ENCODE measurements at places on chromosomes 7 and 10.

DNA sequence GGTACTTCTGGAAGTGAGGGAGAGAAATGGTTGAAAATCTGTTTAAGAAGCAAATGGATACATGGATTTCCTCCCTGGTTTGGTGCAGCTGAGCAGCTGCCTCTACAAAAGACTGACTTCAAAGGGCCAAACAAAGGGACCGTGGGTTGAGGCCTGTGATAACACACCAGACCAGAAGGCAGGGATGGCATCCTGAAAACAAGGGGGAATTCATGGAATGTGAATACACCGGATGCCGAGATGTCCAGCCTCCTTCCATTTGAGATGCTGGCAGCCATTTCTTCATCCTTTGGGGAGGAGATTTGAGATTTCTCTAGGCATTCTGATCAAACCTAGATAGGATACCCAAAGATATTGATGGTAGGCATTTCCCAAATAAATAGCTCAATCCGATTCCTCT is 36.9 kb downstream of the TAF3 start:
- no peak for DNase-seq

GRCh38 chr10:86399514-86399878 is 32.9 kb upstream of the GRID1 start:
- DNase-seq = no peak

GRCh38 chr10:96665306-96665705 is 55.0 kb downstream of the PIK3AP1 start:
- no peak for DNase-seq

GRCh38 chr10:8057636-8058273 is 3.3 kb downstream of the GATA3 start:
- no peak for DNase-seq

DNA sequence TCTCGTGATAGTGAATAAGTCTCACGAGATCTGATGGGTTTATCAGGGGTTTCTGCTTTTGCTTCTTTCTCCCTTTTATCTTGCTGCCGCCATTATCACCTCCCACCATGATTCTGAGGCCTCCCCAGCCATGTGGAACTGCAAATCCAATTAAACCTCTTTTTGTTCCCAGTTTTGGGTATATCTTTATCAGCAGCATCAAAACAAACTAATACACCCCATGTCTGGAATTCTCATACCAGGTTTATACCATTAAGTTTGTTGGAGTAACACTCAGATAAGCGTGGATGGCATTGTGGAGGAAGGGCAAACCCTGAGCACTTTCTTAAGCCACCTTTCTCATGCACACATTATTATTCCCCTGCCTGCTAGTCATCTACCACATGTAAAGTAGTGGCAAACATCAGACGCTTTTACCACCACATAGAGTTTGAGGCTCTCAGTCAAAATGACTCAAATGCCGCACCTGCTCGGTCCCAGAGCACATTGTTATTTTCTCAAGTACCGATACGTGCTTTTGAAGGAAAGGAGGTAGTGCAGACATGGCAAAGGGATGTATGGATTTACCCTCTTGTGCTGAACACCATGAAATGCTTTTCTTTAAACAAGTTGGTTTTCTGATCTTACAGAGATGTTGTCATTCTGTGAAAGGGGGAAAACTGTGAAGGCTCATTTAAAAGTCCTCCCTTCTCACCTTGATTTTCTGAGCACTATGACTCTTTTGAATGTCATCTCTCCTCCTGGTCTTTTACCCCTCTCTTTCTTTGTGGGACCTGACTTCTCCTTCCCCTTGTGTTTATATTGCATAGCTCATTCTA is 429.7 kb downstream of the EXOC4 start:
- no peak for DNase-seq

DNA sequence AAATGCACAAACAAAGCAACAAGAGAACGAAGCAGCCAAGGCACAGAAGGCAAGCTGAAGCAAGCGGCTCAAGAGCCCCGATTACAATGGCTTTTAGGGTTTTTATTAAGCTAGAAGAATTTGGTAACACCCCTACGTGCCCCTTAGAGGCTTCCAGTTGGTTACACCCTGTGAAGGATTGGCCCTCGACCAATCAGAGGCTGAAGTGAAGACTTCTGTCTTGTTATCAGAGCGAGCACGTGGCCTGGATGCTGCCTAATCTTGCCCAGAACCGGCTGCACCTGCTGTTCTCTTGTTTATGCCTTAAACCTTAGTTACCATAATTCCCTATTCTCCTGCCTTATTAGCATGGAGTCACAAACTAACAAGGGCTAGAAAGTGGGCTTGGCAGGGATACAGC is 21.4 kb downstream of the KCNK18 start:
- no peak for DNase-seq

- DNase-seq = no peak
These were observed 384.2 kb upstream of the LRGUK start for GRCh38 chr7:133742709-133743538.

DNA sequence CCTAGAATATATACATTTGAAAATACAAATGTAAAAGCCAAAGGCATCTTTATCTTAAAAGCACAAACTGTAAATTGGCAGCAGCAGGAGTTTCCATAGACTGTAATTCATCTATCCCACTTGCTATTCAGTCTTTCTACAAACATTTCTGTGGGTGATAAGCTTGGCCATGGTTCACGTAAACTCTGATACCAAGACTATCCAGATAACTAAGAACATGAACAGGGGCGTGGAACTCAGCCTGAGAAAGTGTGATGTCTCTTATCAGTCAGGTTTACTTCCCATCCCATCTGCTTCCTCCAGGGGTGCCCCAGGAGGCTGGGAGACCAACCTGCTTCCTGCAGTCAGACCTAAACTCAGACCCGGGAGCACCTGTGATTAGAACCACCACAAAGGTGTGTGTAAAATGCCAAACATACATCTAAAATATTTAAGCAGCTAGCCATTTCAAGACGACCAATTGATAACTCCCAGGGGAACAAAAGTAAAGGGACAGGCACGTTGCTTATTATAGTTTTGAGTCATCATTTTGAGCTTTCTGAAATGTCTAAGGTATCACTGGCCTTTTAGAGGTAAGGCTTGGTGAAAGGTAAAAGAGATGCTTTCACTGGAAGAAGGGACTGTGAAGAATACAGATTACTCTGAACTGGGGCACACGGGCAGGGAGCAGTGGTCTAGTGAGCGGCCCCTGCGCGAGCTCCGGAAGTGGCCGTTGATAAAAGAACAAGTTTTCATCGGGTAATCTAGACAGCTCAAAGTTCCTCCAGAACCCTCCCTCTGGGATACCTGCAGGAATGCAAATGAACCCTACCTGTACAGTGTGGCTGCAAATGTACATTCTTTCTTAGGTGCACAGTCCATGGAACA is 51.5 kb downstream of the RSU1 start:
- no peak for DNase-seq

GRCh38 chr7:135789431-135789830 is 40.8 kb upstream of the FAM180A start:
- DNase-seq = no peak

DNA sequence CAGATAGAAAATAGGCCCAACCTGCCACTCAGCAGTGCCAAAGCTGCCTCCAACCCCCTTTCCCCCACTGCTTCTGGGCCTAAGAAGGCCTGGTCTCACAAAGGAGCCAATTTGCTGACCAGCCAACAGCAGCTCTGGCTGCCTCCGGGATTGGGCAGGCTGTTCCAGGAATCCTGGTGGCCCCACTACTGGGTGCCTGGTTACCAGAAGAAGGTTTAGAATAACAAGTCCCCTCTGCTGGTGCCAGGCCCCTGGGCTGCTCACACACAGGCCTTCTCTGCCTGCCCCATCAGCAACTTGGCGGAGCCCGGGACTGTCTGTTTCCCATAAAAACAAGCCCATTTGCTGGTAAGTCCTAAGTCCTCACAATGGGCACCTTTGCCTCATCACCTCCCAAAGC is 1.2 kb downstream of the PHKG1 start:
- DNase-seq = no peak

DNA sequence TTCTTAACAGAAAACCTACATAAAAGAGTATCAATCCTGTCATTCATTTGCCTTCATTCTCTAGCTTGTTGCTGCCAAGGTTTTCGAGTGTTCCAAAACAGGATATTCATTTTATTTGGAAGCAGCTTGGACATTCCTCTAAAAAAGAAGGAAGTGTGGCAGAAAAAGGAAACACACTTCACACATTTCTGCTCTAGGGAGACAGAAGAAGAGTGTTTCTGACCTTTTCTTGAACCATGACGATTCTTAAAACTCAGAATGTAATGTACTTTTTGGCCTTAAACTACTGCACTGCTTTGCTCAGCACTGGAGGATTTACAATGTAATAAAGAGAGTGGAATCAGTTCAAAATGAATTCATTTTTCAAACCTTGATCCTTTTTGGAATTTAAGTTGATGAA is 81.3 kb downstream of the SEMA3A start:
- DNase-seq = no peak

- no peak for DNase-seq
These were observed 557 bp downstream of the TMEM120A start for GRCh38 chr7:75993689-75994387.

DNA sequence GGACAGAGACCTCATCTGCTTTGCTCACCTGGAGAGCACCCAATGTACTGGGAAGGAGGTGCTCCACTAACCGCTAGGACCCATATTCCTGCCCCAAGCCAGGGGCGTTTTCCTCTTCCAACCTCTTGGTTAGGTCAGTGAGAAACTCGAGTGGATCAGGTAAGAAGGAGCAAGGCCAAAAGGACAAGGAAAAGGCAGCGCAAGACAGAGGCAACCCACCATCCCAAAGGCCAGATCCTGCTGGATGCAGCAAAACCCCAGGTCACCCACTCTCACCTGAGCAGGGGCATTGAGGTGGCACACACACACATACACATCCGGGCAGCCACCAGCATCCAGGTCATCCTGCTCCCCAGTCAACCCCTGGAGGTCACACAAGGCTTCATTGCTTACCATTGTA is 105.1 kb downstream of the GRID1 start:
- no peak for DNase-seq

DNA sequence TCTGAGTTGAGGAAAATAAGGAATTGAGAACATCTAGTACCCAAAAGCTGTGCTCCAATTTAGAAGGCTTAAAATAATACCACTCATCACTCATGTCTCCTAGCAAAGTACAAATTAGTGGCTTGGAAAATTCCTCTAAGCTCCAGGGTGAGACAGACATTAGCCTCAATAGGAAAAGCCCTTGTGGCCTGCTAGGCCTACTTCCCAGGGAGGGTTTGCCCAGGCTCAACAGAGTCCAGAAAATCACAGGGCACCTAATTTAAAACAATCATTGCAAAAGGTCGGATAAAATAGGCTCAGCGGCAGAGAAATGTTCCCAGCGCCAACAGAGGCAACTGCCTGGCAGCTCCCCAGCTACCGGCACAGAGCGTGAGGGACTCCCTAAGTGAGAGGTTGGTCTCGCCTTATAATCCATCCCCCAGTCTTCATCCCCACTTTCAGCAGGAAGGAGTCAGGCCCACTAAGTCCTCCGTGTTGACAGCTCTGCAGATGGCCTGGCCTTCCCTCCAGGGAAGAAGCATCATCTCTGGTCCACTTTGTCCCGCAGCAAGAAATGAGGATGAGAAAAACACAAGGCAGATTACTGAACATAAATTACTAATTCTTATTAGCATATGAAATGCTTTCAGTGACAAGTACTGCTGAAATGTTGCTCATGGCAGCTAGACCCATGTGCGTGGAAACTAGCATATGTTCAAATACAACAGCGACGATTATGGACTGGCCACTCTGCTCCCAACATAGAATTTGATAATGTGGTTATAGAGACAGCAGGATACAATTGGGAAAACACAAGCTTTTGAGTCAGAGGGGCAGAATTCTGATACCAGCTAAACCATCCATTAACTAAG is 1177.7 kb upstream of the AUTS2 start:
- DNase-seq = no peak

- DNase-seq = no peak
These were observed 59.8 kb downstream of the SLC16A12 start for GRCh38 chr10:89475591-89475998.

DNA sequence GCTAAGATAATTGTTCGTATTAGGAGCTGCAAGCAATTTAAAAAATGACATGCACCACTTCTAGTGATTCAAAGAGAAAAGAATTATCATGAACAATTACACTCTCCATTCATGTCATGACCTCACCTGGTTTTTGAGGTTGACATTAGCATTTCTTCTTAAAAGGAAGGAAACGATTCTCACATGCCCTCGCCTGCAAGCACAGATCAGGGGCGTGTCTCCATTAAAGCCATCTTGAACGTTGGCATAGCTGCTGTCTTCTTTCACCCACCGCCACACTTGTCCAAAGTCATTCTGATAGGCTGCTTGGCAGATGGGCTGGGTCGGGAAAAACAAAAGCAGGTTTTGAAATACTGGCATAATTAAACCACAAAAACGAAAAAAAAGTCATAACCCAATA is 19.9 kb downstream of the ANKRD22 start:
- DNase-seq = no peak

- no peak for DNase-seq
These were observed 93.1 kb downstream of the BMPER start for GRCh38 chr7:33998476-33998875.

DNA sequence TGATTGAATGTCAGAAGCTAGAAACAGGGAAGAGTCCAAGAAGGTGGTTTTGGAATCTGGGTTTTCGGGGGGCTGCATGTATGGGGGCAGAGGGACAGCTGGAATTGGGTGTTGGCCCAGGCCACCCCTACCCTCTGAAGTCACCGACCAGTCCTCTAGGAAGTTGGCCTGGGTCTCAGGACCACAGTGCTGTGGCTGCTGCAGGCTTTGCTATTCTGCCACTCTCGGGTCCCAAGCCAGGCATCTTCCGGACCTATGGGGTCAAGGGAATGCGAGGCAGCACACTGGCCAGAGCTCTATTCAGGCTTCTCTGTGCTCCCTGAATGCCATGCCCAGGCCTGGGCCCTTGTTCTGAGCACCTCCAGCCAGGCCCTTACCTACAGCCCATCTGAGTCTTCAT is 13.2 kb downstream of the FGF8 start:
- no peak for DNase-seq

DNA sequence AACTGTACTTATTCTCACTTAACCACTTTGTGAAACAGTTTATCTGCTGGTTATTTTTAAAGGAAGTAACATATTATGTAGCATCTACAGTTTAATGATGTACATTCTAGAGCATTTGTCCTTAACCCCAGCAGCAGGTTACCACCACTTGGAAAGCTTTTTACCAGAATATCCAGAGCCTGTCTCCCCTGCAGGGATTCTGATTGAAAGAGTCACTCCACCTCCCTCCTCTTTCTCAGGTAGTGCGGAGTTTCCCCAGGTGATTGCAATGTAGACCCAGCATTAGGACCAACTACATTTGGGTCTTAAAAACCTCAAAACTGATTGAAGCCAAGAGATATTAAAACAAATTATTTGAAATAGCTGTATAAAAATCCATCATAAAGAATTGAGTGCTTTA is 53.1 kb downstream of the NRG3 start:
- DNase-seq = no peak

- DNase-seq = no peak
These were observed 27.4 kb upstream of the ELN start for GRCh38 chr7:74000489-74001149.

DNA sequence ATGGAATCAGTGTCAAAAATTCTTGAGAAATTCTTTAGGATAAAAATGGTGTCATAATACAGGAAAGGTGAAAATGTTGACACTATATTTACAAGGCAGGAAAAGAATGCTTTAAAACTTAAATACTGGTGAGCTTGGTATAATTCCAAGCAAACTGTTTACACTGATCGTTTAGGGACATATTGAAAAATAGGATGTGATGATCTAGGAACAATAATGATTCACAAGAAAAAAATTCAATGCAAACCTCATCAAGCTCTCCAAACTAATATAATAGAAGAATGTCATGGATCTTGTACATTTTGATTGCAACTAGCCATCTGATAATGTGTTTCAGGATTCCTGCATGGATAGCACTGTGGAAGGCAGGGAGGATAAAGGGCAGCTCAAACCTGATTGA is 98.4 kb downstream of the CHRM2 start:
- no peak for DNase-seq

- DNase-seq = no peak
These were observed 189.5 kb downstream of the CXCL12 start for GRCh38 chr10:44195112-44196007.

Measured in activated CD4-positive, CD25-positive, alpha-beta regulatory T cell (primary cell).